ENCODE measurements at places on chromosomes 2 and 18. TPM values are rescaled to one million over a fixed set of nuclear protein-coding genes. Genes with fewer than 3 reads are reported as not detected.

Gene COL5A2
- total RNA-seq, result 243 TPM

Gene MAP2
- total RNA-seq, result 2.1 TPM

Gene GKN2
- 0.36 TPM for total RNA-seq

Gene SCN7A
- 6.3 TPM for total RNA-seq

Gene ADD2
- total RNA-seq, result 54.0 TPM

Gene TANC1
- total RNA-seq, result 84.1 TPM

Measured in endothelial cell (in vitro differentiated cells).